ENCODE measurements at places on chromosomes 16 and 17. TPM values are rescaled to one million over a fixed set of nuclear protein-coding genes. Genes with fewer than 3 reads are reported as not detected.

The BAIAP2 gene
- total RNA-seq: 148 TPM

The CHMP1A gene
- 75.8 TPM for total RNA-seq

The ABI3 gene
- total RNA-seq: 3.0 TPM

The CAVIN1 gene
- 214 TPM for total RNA-seq

DNA sequence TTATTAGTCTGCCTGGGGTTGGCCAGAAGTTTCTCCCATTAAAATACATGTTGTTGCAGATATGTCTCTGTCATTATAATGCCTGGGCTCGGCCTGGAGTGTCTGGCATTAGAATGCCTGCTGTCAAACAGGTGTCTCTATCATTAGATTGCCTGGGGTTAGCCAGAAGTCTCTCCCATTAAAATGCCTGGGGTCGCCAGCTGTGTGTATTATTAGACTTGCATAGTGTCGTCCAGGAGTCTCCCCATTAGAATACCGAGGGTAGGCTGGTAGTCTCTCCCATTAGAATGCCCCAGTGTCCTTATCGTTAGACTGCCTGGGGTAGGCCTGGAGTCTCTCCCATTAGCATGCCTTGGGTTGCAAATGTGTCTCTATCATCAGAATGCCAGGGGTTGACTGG, 2270.8 kb downstream of the TP53TG3F start:
- DNase-seq: no peak

DNA sequence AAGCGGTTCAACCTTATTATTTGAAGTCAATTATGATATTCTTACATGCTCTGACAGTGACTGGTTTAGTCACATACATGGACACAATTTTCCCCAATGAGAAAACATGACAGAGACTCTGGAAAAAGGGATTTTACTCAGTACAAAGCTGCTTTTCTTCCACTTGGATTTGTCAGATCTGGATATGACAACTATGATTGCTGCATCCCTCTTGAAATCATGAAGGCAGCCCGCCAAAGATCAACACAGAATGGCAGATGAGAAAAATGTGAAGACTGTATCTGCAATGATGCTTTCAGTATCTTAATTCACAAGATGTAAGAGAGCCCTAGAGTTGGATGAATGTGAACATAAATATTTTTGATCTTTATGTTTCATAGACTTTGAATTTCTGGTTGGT, 439.6 kb downstream of the CDH8 start:
- no peak for DNase-seq

Measured in prostate gland (tissue), 2 donors.